ENCODE measurements at places on chromosomes 6 and 20.

GRCh38 chr6:39962831-39963230 lies 28.6 kb upstream of the MOCS1 start:
- no peak for DNase-seq

DNA sequence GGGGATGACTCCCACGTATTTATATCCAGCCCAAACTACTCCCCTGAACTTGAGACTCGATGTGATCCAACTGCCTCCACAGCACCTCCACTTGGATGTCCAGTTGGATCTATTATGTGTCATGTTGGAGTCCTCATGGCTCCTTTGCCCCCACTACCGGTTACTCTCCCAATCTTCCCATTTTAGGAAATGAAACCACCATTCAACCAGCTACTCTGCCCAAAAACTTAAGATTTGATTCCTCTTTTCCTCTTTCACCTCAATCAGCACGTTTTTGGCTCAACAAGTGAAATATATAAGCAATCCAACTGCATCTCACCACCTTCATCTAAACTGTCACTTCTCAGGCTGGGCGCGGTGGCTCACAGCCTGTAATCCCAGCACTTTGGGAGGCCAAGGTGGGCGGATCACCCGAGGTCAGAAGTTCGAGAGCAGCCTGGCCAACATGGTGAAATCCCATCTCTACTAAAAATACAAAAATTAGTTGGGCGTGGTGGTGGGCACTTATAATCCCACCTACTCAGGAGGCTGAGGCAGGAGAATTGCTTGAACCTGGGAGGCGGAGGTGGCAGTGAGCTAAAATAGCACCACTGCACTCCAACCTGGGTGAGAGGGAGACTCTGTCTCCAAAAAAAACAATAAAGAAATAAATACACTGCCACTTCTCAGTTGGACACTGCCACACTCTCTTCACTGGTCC lies 3.4 kb downstream of the AHCY start:
- no peak for DNase-seq

GRCh38 chr6:7124636-7125035 lies 16.9 kb downstream of the RREB1 start:
- no peak for DNase-seq

GRCh38 chr20:45581702-45582101 lies 2.6 kb upstream of the WFDC8 start:
- DNase-seq: no peak

DNA sequence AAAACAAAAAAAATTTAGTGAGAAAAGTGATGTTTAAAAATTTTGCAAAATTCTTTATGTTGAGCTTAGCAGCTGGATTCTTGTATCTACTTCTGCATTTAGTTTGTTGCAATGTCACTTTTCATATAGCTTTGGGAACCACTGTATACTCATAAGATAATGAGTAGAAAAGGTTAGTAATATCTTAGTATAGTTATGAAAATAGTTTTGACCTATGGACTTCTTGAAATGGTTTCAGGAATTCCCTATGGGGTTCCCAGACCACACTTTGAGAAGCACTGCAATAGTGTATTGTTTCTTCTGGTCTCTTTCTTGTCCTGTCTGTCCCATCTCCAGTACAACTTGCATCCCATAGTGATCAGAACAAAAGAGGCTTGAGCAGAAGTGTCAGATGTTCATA lies 29.4 kb downstream of the PPP1R16B start:
- no peak for DNase-seq

- no peak for DNase-seq
Observed at GRCh38 chr20:50580842-50581544, 70.8 kb downstream of the PTPN1 start.

DNA sequence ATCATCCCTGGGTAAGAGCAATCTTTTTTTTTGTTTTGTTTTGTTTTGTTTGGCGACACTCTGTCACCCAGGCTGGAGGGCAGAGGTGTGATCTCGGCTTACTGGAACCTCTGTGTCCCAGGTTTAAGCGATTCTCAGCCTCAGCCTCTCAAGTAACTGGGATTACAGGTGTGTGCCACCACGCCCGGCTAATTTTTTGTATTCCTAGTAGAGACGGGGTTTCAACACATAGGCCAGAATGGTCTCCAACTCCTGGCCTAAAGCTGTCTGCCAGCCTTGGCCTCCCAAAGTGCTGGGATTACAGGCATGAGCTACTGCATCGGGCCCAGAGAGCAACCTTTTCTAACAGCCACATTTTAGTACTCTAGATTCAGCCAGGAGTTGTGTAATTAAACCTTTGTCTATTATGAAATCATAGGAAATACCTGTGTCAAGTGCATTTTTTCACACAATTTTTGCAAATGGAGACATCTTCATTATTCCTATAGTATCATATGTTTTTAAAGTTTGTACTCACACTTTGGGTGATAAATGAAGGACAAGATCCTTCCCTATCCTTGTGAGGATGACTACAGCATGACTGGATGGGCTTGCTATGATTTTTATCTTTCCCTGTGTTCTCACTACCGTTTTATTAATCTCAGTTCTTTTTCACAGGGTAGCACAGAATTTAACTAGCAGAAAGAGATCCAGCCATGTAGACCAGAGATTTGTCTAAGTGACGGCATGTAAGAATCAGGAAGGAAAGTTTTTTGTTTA lies 82.6 kb downstream of the OR2B2 start:
- DNase-seq: no peak

DNA sequence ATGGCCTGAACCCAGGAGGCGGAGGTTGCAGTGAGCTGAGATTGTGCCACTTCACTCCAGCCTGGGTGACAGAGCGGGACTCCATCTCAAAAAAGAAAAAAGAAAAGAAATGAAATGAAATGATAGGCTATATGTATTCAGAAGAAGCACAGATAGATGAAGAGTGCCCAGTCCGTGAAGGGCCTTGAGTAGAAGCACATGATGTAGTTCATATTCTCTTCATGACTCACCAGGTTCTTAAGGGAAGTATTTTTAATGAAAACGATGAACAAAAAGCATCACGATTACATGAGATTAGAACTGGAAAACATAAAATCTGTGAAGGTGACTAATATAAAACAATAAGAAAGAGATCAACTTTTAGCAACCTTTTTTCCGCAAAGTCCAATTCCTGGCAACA lies 29.8 kb downstream of the TPD52L1 start:
- DNase-seq: no peak

GRCh38 chr6:165573671-165574070 lies 89.4 kb downstream of the PDE10A start:
- DNase-seq: no peak

GRCh38 chr6:75539136-75539535 lies 45.5 kb upstream of the FILIP1 start:
- DNase-seq: no peak

GRCh38 chr20:5674176-5674660 lies 76.0 kb upstream of the SHLD1 start:
- peak; percentile 54 for DNase-seq

DNA sequence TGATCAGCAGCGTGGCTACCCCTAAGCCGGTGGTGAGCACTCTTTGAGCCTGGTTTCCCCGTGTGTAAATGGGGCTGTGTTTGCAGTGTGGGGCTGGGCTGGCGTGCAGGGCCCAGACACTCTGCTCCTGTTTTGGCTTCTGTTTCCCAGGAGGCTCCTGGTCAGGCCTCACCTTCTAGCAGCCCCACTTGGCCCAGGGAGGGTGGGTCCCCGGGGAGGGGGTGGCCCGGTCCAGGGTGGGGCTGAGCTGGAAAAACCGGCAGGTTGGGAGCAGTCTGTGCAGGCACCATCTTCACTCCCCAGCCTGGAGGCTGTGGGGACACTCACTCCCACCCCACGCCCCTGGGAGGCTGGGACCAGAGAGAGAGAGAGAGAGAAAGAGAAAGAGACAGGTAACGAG lies 25.3 kb downstream of the CEBPB start:
- DNase-seq: no peak

DNA sequence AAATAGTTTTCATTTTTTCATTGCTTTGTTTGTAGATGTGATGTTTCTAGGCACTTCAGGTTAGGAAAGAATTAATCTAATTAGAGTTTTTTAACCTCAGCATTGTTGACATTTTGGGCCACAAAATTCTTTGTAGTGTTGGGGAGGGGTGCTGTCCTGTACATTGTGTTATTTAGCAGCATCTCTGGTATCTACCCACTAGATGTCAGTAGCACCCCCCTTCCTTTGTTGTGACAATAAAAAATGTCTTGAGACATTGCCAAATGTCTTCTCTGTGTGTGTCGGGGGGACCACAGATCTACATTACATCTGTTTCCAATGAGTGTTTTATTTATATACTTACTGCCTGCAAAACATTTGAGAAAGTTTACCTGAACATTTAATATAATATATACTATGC lies 45.6 kb downstream of the EYA4 start:
- DNase-seq: no peak

GRCh38 chr6:5276581-5276980 lies 15.3 kb downstream of the FARS2 start:
- no peak for DNase-seq

DNA sequence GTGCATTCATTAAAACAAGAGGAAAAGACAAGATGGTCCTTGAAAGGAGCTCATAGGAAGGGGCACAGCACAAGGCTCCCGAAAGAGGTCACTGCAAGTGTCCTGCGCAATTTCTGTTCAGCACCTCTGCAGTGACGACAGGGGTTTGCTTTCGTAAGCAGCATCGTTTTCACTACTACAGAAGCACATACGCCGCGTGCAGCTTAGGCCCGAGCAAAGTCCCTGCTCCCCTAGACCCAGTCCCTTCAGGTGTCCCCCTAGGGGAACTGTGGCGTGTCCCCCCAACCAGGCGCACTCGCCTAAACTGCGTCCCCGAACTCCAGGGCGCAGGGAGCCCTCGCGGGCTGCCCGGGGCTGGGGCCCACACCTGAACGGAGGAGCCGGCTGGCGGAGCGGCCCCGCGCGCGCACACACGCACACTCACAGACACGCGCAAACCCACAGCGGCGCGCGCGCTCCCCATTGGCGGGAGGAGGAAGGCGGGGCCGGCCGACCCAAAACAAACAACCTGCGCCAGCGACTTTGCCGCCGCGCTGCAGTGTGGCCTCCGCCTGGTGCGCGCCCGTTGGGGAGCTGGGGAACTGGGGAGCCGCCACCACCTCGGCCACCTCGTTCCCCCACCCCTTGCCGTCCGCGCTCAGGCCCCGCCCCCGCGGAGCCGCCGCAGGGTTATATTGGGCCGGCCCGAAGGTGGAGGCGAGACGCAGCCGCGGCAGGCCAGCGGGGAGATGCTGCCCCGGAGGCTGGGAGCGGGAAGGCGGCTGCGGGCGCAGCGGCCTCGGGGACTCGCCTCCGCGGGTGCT lies at the start of gene FOXQ1:
Gene FOXQ1 (plus strand): TSS at position 699 of the 803 bp plus-strand sequence. CDS start 607 bp downstream, outside the sequence.
- no peak for DNase-seq

DNA sequence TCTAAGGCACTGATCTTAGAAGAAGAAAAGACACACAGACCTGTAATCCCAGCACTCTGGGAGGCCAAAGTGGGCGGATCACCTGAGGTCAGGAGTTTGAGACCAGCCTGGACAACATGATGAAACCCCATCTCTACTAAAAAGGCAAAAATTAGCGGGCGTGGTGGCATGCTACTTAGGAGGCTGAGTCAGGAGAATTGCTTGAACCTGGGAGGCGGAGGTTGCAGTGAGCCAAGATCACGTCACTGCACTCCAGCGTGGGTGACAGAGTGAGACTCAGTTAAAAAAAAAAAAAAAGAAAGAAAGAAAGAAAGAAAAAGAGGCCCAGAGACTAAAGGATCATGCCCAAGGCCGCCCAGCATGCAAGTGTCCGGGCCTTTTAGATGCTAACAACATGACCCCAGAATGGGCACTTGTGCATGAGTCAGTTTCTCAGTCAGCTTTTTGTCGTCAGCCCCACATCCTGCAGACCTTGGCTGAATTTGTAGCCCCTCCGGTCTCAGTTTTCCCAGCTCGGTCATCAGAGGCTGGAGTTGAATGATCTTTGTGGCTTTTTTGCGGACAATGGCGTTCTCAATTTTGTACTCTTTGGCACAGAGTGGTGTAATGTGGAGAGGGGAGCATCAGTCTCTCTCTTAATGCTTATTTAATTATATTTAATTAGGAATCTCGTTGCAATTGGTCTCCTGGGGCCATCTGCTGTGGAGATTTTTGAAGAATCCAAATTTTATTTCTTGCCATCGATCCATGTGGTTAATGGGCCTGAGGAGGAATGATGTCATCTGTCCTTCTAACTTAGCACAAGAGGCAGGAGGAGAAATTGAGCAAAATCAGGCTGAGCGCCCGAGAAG lies 30.6 kb upstream of the APCDD1L start:
- DNase-seq: no peak

DNA sequence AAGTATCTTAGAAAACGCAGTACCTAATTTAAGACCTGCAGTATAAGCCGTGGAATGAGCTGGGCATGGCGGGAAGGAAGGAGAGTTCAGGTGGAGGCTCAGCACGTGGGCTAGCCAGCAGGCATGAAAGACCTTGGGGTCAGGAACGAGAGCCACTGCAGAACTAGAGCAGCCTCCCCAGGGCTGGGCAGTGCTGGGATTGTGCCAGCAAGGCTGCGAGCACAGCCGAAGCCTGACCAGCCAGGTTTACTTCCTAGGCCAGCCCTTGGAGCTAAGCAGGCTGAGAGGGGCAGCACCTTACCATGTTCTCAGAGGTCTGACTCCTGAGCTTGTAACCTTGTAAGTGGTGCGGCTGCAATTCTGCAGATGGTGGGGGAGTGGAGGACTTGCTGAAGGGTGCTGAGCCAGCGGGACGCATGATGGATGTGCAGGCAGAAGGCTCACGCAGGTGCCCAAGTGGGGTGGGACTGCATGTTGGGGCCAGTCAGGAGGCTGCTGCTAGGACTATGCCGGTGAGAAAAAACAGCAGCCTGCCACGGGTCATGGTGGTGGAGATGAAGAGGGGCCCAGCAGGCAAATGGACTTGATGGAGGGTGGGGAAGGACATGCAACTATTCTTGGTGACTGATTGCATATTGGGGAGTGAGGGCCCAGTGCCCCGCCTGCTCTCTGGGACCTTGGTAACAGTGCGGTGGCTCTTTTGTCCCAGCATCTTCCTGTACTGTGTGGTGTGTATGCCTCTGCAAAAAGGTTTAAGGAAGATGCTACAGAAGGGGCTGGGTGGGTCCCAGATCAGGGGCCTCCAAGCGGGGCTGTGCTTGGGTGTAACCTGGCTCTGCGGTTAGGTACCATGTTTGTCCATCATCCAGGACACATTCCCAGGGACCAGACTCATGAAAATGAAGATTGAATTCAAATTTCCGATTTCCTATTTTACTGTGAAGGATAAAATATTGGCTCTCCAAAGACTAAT lies 37.6 kb upstream of the IRF4 start:
- DNase-seq: no peak

DNA sequence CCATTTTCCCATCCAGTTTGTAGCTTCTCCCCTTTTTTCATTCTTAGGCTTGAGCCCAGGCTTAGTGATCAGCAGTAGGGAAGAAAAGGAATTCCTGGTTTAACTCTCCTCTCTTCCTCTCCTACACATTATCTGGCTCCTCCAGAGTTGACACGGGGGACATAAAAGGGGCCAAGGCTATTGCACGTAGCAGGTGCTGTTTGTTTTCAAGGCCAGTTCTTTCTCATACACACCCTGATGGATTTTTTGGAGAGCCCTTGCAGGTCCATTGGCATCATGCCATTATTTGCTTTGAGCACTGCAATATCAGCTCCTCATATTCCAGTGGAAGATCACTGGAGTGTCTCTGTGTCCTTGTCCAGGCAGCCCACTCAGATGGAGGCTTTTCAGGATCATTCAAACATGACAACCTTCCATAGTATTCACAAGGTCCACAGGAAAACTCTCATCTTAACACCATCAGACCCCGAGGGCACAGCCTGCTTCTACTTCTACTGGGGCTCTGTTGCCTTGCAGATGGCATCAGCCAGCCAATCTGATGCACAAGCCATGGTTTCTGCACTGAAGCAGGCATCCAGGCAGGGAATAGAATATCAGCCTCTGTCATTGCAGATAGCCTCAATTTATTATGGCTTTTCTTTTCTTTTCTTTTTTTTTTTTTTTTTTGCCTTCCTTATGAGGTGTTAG lies 18.8 kb downstream of the PLCB4 start:
- DNase-seq: no peak
